ENCODE measurements at places on chromosomes 5 and 9.

- DNase-seq: no peak
Measured at GRCh38 chr9:128101690-128102089, 25.8 kb downstream of the PTGES2 start.

- no peak for DNase-seq
Measured at GRCh38 chr5:121899346-121899745, 47.7 kb downstream of the FTMT start.

GRCh38 chr5:132007399-132008162 lies 3.9 kb downstream of the ACSL6 start:
- no peak for DNase-seq

GRCh38 chr9:912776-913175 lies 63.7 kb upstream of the DMRT3 start:
- no peak for DNase-seq

- DNase-seq: no peak
Measured at GRCh38 chr5:140049205-140049604, 6.1 kb upstream of the NRG2 start.

- no peak for DNase-seq
Measured at GRCh38 chr9:91884696-91885687, 65.0 kb downstream of the ROR2 start.

GRCh38 chr9:75390951-75391350 lies 302.6 kb downstream of the OSTF1 start:
- DNase-seq: no peak

DNA sequence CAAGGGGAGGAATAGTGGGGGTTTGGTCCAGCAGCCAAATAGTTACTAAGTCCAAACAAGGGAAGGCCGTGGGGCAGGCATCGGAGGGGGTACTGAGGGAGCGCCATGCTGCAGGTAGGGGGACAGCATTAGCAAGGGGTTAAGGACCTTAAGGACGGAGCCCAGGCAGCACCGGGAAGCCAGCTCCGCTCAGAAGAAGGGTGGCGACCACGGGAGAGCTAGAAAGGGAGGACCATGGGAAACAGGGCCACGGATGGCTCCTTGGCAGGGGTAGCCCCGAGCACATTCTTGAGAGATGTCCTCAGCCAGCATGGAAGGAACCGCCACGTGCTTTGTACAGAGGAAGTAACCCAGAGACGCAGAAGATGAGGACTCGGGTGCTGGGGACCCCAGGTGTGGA lies 76.2 kb upstream of the STXBP1 start:
- no peak for DNase-seq

Data from NCI-H2081 treated with DMSO at 0.1 percent for 48 hours (cell line).